Fibroblast of skin of back (primary cell): ENCODE measurements at places on chromosomes 12 and 14.

GRCh38 chr14:64877846-64878245 is 1.9 kb downstream of the SPTB start:
- no peak for DNase-seq

GRCh38 chr12:112837629-112838197 is 46.2 kb downstream of the RPH3A start:
- DNase-seq, result peak; percentile 75

- DNase-seq, result peak; percentile 28
Observed at GRCh38 chr12:24561882-24562770, 386.8 kb downstream of the BCAT1 start.

GRCh38 chr14:61992139-61992538 is 229.9 kb downstream of the SNAPC1 start:
- DNase-seq, result no peak

DNA sequence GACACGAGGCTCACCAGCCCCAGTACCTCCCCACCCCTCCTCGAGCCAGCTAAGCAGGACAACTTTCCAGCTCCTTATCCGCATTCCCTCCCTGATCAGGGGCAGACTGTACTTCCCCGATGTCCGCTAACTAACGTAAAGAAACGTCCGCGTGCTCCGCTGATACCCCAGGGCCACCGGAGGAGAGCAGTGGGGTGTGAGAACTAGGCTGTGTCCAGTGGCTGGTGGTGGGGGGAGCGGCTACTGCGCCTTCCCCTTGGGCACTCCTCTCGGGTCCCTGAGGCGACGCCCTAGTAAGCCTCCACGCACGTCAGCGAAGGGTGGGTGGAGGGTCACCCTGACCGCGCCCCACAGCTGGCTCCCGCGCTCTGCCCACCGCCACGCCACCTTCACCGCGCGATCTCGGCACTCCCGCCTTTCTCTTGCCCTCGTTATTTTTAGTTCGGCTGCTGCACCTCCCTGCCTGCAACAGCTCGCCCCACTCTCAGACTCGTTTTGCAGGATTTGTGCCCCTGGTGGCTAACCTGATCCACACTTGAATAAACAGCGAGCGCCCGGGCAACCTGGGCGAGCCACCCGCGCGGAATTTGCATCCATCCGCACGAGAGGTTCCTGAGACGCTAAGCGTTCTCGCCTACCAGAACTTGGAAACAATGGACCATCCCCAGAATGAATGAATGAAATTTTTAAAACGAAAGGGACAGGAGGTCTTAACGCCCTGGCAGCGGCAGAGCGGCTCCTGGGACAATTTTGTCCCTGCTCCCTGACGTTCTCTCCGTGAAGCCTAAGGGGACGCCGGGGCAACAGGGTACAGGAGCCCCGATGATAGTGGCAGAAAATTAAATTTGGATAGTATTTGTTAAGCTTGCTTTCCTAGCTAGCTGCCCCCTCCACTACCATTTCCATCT is 6.9 kb upstream of the BMP4 start:
- peak; percentile 30 for DNase-seq

- DNase-seq, result no peak
Observed at GRCh38 chr12:123132951-123133619, 17.8 kb downstream of the PITPNM2 start.

- no peak for DNase-seq
Observed at GRCh38 chr12:18457362-18457761, 196.0 kb downstream of the PIK3C2G start.

DNA sequence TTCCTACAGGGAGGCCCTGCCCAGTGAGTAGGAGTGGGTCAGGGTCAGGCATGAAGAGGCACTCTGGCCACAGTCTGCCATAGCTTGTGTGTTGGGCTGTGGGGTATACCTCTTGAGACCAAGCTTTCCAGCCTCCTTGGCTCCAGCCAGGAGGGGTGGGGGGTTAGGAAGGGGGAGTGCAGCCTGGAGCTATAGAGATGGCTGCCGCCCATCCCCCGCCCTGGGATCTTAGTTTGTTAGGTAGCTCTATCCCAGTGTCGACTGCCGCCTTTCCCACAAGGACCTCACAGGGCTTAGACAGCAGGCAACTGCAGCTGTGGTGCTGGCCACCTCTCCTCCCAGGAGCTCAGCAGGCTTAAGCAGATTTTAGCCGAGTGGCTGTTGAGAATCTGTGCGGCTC is 216.4 kb downstream of the PLCZ1 start:
- no peak for DNase-seq

GRCh38 chr14:106174206-106174605 is 647.8 kb downstream of the TMEM121 start:
- DNase-seq, result no peak

DNA sequence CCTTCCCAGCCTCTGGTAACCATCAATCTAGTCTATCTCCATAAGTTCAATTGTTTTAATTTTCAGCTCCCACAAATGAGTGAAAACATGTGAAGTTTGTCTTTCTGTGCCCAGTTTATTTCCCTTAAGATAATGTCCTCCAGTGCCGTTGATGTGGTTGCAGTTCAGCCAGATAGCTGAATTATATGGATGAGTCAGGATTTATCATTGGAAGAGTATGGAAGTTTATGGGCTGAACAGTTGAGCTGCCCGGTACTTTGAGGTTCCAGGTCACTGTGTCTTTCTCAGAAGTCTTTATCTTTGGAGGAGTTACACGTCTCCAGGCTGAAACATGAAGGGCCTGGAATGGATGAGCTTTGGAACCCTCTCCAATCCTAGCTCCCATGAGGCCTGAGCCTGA is 120.1 kb downstream of the ASCL4 start:
- no peak for DNase-seq

GRCh38 chr12:110233212-110233903 is 47.7 kb upstream of the ATP2A2 start:
- DNase-seq, result no peak
